Stimulated activated CD8-positive, alpha-beta memory T cell treated with anti-CD3 and anti-CD28 coated beads, Interleukin-15, amount 100 ng/mL, for 1 hour (primary cell): ENCODE measurements at places on chromosomes 3 and 15.

DNA sequence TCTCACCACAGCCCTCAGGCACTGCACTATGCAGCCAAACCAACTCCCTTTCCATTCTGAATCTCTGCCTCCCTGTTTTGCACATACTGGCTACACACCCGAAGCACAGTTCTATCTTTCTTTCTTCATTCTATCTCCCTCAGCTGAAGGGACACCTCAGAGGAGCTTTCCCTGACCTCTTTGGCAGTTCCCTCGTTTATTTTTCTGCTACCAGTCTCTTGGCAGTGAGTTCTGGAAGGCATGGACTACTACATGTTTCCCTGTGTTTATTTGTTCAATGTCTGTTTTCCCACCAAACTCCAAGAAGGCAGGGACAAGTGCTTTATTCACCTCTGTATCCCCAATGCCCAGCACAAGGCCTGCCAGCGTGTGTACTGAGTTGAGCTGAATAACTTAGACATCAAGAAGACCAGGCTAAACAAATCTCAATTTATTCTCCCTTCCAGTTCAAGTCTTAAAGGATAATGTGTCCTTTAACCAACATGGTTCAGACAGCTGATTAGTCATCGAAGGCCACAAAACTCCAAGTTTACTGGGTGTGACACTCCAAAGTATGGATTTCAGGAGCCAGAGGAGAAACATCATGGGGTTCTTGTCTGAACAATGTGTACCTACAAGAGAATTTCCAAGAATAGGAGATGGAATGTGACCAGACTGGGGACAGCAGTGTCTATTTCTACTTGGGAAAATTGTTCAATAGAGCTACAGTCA lies 260.1 kb upstream of the CTNNB1 start:
- DNase-seq, result no peak

GRCh38 chr15:70433586-70434324 lies 329.6 kb downstream of the UACA start:
- DNase-seq, result no peak

DNA sequence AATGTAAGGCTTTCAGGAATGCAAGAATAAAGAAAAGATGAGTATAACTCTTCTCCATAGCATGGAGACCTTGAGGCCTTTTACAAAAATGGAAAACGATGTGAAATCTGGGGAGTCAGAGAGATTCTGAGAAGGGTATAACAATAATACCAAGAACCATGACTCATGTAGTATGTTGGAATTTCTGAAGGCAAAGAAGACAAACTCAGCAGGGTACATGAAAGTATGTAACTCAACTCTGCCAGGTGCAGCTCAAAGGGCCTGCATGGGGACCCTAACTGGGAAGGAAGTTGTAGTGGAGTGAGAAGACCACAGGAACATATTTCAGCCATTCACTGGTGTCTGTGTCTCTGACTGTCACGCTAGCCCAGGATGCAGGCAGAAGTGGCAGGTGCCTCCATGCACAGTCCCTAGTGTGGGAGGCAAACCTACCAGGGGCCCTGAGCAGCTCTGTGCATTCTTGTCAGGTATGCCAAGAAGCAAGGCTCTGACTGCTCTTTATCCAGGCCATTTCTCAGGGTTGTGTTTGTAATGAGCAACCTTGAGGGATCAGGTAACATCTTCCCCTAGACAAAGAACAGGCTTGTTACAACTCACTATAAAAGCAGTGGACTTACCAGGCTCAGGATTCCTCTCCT lies 57.2 kb downstream of the GPR156 start:
- no peak for DNase-seq

GRCh38 chr15:81279621-81280485 lies 44.1 kb downstream of the STARD5 start:
- no peak for DNase-seq

- no peak for DNase-seq
Measured at GRCh38 chr3:132822266-132822665, 100.1 kb upstream of the NPHP3 start.

DNA sequence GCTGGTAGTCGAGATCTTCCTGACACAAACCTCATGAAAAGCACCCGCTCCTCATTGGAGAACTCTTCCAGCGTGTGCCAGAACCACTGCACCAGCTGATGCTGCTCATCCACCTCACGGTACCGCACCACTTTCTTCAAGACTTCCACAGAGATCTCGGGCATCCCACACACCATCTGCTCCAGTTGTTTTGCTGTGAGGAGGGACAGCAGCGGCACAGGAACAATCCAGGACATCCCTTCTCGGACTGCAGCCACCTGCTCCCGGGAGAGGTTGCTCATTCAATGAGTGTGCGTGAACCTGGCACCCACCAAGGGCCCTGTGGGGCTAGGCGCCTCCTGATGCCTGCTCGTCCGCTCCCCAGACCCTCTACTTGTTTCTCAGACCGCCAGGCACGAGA lies 15.1 kb downstream of the FBXL22 start:
- no peak for DNase-seq

DNA sequence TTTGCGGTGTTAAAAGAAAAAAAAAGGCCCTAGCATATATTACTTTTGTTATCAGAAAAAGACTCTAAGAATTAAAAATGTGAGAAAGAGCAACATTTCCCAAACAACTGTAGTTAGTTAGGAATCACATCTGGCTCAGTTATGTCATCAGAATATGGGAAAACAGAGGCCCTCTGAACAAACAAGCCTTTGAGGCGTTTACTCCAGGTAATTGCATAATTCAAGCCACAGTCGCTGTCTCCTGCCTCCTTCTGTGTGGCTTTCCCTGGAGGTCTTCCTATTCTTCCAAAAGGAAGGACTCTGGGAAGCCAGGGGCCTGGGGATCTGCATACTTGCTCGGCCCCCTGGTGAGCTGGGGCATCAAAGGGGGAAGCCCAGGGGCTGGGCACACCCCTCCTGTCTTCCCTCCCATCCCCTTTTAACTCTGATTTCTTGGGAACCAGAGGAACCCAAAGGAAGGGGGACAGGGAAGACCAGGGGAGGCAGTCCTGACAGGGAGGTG lies 3.7 kb upstream of the FAM107A start:
- no peak for DNase-seq

GRCh38 chr3:15385901-15386653 lies 41.3 kb downstream of the METTL6 start:
- DNase-seq, result no peak

DNA sequence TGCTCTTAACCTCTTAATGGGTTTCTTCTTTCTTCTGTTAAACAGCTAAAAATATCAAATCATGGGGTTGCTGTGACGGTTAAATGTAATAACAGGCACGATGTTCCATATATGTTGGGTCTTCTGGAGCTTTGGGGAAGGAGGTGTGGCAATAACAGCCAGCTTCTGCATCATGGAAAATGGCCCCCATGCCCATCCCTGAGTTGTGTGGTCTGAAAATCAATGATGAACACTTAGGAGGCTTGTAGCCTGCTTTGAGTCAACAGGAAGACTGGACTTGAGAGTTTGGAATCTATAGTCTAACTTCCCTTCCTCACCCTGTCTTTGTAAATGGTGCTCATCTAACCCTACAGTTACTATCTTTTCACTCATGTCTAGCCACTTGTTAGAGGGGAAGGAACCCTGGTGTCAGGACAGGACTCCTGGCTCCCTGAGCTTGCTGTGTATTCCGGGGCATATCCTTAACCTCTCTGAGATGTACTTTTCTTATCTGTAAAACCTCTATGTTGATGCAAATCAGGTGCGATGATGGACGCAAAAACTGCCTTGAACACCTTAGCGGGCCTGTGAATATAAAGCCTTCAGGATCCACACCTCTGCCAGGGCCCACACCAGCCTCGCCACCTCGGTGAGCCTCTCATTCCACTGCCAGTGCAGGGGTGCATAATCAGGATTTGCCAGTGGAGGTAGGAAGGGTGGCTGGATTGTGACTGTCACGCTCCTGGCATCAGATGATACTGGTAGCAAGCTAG lies 27.5 kb downstream of the SMAD3 start:
- no peak for DNase-seq

GRCh38 chr3:72548981-72549380 lies 299.3 kb downstream of the SHQ1 start:
- no peak for DNase-seq

- no peak for DNase-seq
Measured at GRCh38 chr3:37812499-37812896, 49.2 kb upstream of the CTDSPL start.

DNA sequence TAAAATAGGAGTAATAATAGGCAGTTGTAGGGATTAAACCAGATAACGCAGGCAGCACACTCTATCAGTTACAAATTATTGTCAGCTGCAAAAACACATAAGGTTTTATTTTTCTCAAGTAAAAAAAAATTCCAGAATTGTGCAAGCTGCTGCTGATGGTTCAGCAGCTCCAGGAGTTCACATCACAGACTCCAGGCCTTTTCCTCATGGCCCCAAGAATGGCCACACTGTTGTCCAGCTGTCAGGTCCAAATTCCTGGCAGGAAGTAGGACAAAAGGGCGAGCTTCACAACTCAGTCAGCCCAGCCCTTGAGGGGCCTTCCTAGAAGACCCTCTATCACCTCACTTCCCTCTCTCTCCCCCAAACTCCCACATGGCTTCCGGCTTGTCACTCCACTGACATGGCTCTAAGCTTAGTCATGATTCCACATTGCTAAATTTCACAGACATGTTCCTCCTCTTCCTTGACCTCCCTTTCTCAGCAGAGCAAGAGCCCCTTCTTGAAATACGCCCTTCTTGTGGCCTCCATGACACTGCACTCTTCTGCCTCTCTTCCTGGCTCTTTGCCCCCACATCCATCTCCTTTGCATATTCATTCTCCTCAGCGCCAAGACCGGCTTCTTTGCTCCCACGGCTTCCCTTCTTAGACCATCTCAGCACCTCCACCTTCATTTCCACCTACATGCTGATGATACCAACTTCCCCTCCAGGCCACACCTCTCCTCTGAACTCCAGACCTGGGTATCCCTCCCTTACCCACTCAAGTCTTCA lies 27.4 kb upstream of the FAM174B start:
- no peak for DNase-seq

DNA sequence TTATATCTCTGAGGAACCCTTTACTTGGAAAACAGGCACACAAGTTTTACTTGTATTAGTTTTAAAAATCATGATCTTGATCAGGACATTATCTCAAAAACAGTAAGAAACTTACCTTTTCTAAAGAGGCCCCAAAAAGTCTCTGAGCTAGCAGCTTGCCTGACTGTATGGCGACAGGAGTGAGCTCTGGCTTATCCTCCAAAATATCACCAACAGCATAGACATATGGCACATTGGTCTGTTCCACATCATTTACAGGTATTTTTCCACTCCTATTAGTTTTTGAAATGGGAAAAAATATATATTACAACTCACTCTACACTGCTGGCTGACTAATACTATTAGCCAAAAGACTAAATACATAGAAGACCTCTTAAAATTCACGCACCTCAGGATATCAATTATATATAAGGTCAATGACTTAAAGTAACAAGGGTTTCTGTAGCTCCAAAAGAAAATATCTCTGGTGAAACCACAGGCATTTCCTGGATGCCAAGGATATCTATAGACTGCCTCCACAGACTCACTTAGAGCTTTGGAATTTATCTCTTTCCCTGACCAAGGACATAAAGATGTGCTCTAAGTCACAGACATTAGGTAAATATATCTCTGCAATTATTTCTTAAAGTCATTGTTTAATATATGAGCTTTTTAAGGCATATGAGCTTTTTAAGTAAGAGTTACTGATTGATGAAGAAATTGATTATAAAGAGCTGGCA lies 33.1 kb downstream of the TXNRD3 start:
- no peak for DNase-seq

GRCh38 chr3:47641739-47642138 lies 63.1 kb upstream of the CSPG5 start:
- DNase-seq, result no peak

DNA sequence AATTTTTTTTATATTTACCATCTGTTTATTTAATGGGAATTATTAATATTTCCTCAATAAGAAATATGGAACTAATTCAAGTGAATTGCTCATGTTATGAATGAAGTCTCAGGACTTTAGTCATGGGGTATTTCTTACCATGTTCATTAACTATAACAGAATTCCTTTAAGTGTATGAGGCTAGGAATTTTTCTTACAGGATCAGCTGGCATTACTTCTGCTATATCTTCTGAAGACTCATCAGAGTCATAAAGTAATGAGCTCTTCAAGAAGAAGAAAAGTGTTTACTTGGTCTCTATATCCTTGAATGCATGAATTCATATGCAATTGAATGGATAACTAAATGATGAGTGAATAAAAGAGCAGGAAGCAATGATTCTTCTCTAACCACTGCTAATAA lies 486.8 kb upstream of the THBS1 start:
- no peak for DNase-seq

GRCh38 chr3:31038086-31038739 lies 143.8 kb upstream of the GADL1 start:
- DNase-seq, result no peak

- no peak for DNase-seq
Measured at GRCh38 chr15:90047956-90048575, 46.9 kb downstream of the ZNF710 start.

- no peak for DNase-seq
Measured at GRCh38 chr3:21421096-21421495, 329.9 kb downstream of the ZNF385D start.

GRCh38 chr15:64767203-64767602 lies 8.2 kb downstream of the RBPMS2 start:
- DNase-seq, result no peak

GRCh38 chr15:40562691-40563090 lies 2.2 kb downstream of the CCDC32 start:
- DNase-seq, result no peak

- DNase-seq, result no peak
Measured at GRCh38 chr3:32431481-32431880, 39.8 kb downstream of the CMTM7 start.

DNA sequence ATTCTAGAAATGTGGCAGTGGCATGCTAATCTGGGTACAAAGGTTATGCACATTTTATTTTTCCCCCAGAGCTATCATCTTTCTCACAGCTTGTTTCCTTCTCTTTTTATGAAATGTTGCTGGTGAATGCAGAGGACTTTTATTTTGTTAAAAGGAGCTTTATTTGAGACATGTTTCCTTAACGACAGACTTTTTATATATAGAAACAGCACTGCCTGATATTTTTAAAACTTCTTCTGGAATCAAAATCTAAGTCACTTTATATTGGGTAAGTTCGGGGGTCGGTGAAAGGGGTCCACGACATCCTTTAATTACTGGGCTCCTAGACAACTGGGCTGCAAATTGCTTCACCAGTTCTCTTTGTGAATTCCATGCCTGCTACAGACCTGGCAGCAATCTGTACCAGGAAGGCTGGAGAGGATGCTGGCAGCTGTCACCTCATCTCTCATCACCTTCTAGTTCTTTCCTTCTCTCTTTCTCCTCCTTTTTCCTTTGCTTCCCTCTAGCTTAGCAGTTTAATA lies 464.7 kb downstream of the PDCD6IP start:
- DNase-seq, result no peak
